ENCODE measurements at places on chromosomes 12 and 14. TPM values are rescaled to one million over a fixed set of nuclear protein-coding genes. Genes with fewer than 3 reads are reported as not detected.

The ADAM21 gene
- 0.43 TPM for total RNA-seq

The CLBA1 gene
- total RNA-seq, result 5.8 TPM

The RESF1 gene
- total RNA-seq, result 25.8 TPM

The BCL2L14 gene
- not detected for total RNA-seq

The ABCD2 gene
- 0.32 TPM for total RNA-seq

The KCNH3 gene
- total RNA-seq, result under 0.01 TPM

The POTEM gene
- total RNA-seq, result not detected

The KRT82 gene
- total RNA-seq, result not detected

The INTS13 gene
- total RNA-seq, result 50.5 TPM

The HOXC12 gene
- total RNA-seq, result under 0.01 TPM

The JAG2 gene
- total RNA-seq, result 1.9 TPM

The TRIAP1 gene
- 18.7 TPM for total RNA-seq

The BIN2 gene
- not detected for total RNA-seq

The PMEL gene
- total RNA-seq, result 1.3 TPM

The TMPRSS12 gene
- total RNA-seq, result not detected

The PAPLN gene
- 4.3 TPM for total RNA-seq

The LRRC9 gene
- total RNA-seq, result under 0.01 TPM

The GSG1 gene
- total RNA-seq, result 0.32 TPM

The MYL2 gene
- not detected for total RNA-seq

The FIGNL2 gene
- total RNA-seq, result 0.32 TPM

The PCED1B gene
- 3.2 TPM for total RNA-seq

The GZMH gene
- not detected for total RNA-seq
